ENCODE measurements at places on chromosomes 1 and 21. TPM values are rescaled to one million over a fixed set of nuclear protein-coding genes. Genes with fewer than 3 reads are reported as not detected.

- no peaks in the 10 kb centered on the region for H3K36me3 ChIP-seq
- H3K4me3 ChIP-seq: no peak overlapping the region
- no peaks in the 10 kb centered on the region for H3K27me3 ChIP-seq
Measured at GRCh38 chr1:168390271-168390670, 109.6 kb downstream of the TBX19 start.

DNA sequence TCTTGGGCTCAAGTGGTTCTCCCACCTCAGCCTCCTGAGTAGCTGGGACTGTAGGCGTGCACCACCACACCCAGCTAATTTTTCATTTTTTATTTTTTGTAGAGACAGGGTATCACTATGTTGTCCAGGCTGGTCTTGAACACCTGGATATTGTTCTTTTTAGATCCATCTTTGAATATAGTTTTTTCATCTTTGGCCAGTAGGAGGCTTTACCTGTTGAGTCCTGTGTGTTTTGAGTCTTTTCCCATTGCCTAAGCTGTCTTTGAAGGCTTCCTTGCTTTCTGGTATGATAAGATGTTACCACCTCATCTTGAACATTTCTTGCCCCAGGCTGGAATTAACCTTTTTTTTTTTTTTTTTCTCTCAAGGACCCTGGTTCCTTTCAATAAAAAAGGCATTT, 387.8 kb upstream of the RUNX1 start:
- no peak for DNase-seq
- H3K4me1 ChIP-seq: peaks cover 7% of the 10 kb centered on the region
- H3K4me3 ChIP-seq: no peak overlapping the region
- no peak overlapping the region for H3K27ac ChIP-seq
- peaks cover 6% of the 10 kb centered on the region for H3K27me3 ChIP-seq

GRCh38 chr1:201707656-201708055, 121.3 kb upstream of the IPO9 start:
- H3K4me3 ChIP-seq: no peak overlapping the region
- no peaks in the 10 kb centered on the region for H3K36me3 ChIP-seq
- H3K27me3 ChIP-seq: no peaks in the 10 kb centered on the region
- no peaks in the 10 kb centered on the region for H3K4me1 ChIP-seq
- DNase-seq: no peak

DNA sequence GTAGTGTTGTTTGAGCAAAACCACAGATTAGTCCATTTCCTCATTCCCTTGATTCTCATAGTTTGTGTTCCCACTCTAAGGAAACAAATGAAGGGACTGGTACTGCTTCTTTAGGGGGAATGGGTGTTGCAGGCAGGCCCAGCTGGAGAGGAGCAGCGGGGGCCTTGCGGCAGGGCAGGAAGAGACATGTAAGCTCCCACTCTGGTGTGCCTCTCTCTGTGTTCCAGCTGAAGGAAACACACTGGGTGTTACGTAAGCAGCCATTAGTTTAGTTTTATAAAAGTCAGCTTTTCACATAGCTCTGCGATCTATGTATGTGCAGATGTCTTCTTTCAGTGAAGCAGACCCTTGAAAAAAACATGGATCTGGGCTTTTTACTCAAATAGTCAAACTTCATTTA, 99.5 kb downstream of the CACHD1 start:
- H3K27me3 ChIP-seq: no peaks in the 10 kb centered on the region
- no peaks in the 10 kb centered on the region for H3K4me1 ChIP-seq
- DNase-seq: no peak
- no peak overlapping the region for H3K4me3 ChIP-seq
- no peaks in the 10 kb centered on the region for H3K36me3 ChIP-seq

DNA sequence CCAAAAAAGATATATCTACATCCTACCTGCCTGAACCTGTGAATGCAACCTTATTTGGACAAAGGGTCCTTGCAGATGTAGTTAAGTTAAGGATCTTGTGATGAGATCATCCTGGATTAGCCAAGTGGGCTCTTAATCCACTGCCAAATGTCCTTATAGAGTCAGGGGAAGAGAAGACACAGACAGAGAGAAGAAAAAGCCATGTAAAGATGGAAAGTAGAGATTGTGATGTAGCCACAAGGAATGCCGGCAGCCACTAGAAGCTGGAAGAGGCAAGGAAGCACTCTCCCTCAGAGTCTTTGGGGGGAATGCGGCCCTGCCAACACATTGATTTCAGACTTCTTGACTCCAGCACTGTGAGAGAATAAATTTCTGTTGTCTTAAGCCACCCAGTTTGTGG, 16.2 kb downstream of the HSD11B1 start:
- H3K27me3 ChIP-seq: no peaks in the 10 kb centered on the region
- H3K36me3 ChIP-seq: no peaks in the 10 kb centered on the region
- H3K27ac ChIP-seq: no peak overlapping the region
- peaks cover 12% of the 10 kb centered on the region for H3K4me1 ChIP-seq
- no peak overlapping the region for H3K4me3 ChIP-seq

DNA sequence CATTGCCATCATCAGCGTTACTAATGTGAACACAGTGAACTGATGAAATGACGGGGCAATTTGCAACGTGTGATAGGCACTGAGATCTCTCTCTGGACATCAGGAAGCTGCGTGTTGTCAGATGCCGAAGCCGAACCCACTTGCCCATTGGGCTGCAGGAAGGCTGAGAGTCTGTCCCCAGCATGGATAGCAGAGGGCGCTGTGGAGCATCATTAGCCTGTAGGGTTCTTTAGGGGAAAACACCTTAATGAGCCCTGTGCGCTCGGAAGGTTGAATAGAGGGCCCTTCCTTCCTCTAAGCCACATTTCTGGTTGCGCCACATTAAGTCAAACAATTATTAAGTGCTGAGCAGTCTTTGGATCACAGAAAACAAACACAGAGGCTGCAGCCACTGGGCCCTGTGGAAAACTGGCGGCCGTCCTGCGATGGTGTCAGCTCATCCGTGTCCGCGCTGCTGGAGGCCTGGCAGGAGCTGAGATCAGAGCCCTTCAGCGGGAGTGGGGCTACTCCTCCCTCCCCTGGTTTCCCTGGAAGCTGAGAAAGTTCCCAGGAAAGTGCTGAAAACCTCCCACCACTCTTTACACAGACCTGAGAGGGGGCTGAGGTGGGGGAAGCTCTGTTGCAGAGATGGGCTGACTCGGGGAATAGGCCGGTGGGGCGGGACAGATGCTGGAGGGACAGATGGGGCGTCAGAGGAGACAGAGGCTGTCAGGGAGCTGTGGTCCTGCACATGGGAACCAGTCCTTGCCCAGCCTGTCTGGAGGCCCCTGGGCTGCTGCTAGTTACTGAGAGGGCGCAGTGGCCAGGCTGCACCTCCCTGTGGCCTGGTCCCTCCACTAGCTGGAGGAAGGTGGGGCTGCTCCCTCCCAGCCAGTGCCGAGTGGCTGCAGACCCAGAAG, 12.7 kb downstream of the TFF2 start:
- H3K36me3 ChIP-seq: no peaks in the 10 kb centered on the region
- no peak overlapping the region for H3K27ac ChIP-seq
- no peaks in the 10 kb centered on the region for H3K27me3 ChIP-seq
- no peak overlapping the region for H3K4me3 ChIP-seq
- peaks cover 10% of the 10 kb centered on the region for H3K4me1 ChIP-seq

The FAM151A gene
- total RNA-seq: not detected

The ANXA9 gene
- total RNA-seq: 0.15 TPM

GRCh38 chr1:37890378-37891014, 31.1 kb upstream of the MTF1 start:
- DNase-seq: no peak
- peaks cover 4% of the 10 kb centered on the region for H3K36me3 ChIP-seq
- H3K27ac ChIP-seq: peak overlapping the region; percentile 35
- no peak overlapping the region for H3K4me3 ChIP-seq
- no peaks in the 10 kb centered on the region for H3K4me1 ChIP-seq

DNA sequence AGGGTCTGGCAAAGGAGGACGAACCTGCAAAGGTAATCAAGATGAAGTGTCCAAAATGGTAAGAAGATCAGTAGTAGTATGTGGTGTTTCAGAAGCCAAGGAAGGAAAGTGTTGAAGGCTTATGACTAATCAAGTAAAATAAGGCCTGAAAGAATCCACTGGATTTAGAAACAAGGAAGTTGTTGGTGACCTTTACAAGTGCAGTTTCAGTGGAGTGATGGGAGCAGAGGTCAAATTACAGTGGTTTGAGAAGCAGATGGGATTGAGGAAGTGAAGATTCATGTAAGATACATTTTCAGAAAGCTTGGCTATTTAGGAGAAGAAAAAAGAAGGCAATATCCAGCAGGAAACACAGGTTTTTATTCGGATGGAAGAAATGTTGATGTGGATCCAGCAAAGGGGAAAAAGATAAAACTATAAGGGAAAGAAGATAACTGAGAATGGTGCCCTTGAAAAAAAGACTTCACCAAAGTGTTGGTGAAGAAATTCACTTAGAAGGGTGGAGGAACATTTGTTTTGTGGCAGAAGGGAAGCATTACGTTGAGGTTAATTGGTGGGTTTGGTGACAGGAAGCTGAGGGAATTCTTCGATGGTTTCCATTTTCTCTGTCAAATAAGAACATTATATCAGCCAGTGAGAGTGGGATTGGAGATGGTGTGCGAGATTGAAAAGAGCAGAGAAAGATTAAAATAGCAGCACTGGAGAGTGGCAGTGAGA, 2.1 kb downstream of the ARMH1 start:
- no peak for DNase-seq
- H3K27me3 ChIP-seq: no peaks in the 10 kb centered on the region
- no peak overlapping the region for H3K4me3 ChIP-seq

GRCh38 chr1:3917761-3918160, 17.7 kb upstream of the C1orf174 start:
- no peaks in the 10 kb centered on the region for H3K36me3 ChIP-seq
- no peak for DNase-seq
- H3K4me3 ChIP-seq: no peak overlapping the region
- no peaks in the 10 kb centered on the region for H3K4me1 ChIP-seq
